SIG-M5 (cell line): ENCODE measurements at places on chromosomes 2 and 18.

- no peak for DNase-seq
Observed at GRCh38 chr2:2579814-2580213, 248.7 kb upstream of the MYT1L start.

GRCh38 chr18:62730941-62731340, 15.6 kb downstream of the PHLPP1 start:
- DNase-seq: no peak

- no peak for DNase-seq
Observed at GRCh38 chr2:3427272-3427671, 47.8 kb downstream of the TRAPPC12 start.

DNA sequence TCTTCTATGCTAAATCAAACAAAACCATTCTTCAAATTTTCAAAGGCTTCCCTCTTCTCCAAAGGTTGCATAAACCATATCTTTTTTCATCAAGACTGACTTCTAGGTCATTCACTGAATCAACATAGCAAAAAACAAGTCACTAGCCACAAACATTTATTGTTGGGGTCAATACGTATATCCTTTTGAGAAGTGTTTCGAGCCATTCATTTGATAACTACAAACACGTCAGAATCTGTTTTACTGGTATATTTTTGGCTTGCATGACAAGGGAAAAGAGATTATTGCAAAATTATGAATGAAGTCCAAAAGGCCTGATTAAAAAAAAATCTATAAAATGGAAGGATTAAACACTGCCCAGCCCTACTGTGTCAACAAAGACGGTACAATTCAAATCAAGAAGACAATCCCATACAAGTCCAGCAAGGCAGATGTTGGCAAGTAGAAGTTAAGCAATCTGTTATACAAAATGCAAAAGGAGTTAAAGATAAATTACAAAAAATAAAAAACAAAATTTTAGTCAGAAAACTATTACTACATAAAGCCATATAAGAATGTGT, 222.4 kb downstream of the SRBD1 start:
- no peak for DNase-seq

DNA sequence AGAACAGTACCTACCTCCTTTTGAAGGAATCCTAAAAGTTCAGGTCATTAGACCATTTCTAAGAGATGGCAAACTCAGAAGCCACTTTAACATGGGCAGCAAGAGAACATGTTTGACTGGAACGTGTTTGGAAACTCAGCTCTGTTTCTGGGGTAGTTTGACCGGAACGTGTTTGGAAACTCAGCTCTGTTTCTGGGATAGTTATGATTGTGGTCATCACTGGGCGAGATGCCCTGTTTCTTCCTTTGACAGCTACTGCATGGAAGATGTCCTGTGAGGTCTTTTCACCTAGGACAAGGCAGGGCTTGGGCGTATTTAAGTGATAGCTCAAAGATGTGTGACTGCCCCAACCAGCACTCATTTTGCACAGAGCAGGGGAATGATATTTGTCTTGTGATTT, 19.9 kb upstream of the SERPINB13 start:
- DNase-seq: no peak

GRCh38 chr2:183248866-183249567, 124.8 kb downstream of the NUP35 start:
- no peak for DNase-seq

DNA sequence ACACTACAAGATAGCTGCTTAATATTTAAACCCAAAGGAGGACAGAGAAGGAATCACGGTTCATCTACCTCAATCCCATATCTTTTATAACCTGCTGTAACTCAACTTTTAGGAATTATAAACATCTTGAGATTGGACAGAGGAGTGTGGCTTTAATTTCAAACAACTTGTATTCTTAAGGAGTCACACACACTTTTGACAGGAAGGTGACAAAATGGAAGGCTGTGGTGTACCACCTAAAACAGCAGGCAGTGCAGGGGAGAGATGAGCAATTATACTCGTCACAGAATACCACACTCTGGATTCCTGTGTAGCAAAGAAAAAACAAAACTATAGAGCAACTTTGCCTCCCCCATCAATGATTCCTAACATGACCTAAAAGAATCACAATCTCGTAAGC, 194.8 kb downstream of the ZEB2 start:
- no peak for DNase-seq

- no peak for DNase-seq
Observed at GRCh38 chr2:42317486-42317885, 43.5 kb downstream of the COX7A2L start.

GRCh38 chr2:173834141-173834540, 131.0 kb downstream of the SP3 start:
- DNase-seq: no peak

GRCh38 chr2:106257135-106257534, 63.0 kb upstream of the UXS1 start:
- no peak for DNase-seq

DNA sequence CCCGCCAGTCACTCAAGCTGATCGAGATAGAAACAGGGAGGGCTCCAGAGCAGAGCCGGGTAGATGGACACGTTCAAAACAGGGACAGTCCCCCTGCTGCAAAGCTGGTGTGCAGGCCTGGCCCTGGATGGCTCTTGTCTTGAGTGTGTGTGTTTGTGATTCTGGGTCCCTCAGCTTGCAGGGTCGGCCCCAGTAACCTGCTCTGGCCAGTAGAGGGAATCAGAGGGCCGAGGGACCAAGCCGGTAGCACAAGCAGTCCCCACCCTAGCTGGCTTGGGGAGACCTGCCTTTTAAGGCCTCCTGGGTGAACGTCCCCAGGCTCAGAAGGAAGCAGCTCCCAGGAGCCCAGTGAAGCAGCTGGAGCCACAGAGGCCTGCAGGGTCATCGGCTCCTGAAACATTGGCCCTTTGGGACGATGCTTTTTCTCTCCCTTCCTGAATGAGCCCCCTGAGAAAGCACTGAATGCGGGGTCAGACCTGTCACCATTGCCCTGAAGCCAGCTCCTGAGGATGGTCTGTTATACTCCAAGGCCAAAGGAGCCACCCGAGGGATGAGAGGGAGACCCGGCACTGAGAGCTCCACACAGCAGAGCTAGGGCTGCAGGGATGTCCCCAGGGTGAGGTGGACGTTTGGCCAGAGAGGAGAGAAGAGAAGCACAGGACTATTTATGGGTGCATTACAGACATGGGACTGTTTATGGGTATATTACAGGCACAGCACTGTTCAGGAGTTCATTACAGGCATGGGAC, 15.4 kb upstream of the MLPH start:
- no peak for DNase-seq

GRCh38 chr2:15142069-15142689, 419.0 kb downstream of the NBAS start:
- DNase-seq: no peak

DNA sequence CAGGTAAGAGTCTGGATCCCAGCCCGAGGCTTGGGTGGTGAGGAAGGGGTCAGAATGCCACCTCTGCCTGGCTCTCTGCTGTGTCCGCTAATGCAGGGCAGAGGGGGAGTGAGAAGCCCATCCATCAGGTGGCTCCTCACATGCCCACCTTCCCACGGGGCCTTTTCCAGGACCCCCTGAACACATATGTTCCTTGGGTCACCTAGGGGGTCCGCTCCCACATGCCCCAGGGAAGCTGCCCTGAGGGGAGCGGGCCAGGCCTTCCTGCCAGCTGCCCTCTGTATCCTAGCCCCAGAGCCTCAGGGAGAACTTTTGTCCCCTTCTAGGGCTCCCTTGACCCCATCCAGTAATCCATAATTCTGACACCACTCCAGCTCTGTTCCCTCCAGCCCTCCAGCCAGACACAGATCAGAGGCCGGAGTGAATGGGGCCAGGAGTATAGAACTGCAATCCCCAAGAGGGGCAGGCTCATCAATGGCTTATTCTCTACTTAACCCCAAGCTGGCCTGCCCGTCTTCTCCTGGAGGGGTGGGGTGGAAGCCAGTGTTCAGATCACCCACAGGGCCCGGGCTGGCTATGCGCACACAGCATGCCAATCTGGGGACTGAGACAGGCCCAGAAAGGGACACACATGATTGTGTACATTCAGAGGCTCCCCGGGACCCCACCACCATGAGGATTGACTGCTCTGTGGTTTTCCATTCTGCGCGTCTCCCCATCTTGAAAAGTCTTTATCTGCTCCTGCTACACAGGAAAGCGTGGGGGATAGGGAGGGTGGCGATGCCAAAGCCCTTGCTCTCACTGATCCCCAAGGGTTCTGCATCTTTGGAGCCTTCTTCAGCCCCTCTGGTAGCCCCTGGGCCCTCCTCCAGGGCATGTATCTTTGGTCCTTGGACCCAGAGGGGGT, 1.1 kb downstream of the EMILIN1 start:
- DNase-seq: no peak

GRCh38 chr2:111662771-111663470, 221.1 kb downstream of the ANAPC1 start:
- no peak for DNase-seq

DNA sequence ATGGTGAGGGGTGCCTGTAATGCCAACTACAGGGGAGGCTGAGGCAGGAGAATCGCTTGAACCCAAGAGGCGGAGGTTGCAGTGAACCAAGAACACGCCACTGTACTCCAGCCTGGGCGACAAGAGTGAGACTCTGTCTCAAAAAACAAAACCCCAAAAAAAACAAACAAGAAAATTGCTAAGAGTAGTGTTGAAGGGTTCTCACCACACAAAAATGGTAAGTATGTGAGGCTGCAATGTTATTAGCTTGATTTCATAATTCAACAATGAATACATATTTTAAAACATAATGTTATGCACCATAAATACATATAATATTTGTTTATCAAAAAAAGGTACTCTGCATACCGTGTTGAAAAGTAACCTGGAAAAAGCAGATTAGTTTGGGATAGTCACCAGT, 45.8 kb downstream of the PSMG2 start:
- no peak for DNase-seq

DNA sequence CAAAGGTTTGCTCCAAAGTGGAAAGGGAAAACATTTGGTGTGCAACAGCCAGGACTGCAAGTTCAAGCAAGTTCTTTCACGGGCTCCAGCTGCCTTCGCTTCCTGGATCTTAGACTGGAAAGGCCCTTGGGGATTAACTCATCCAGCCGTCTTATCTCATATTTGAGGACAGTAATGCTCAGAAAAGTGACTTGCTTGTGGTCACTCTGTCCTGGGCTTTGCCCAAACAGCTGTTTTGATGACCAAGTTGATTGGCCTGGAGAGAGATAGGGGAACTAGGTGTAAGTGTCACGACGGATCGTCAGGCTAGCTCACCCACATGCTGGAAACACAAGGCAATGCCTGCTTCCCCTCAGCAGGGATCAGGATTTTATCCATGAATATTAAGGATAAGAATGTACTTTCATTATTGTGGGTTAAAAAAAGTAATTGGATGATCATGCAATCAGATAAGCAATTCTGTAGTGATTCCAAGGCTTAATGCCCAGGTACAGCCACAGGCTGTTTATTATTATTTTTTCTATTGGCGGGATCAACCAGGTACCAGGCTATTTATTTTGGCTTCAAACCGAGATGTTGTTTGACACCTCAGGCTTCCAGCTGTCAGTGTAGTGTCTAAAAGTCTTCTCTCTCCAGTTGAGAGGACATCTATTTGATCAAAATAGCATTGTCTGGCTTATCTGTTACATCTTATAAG, 162.5 kb upstream of the EPAS1 start:
- no peak for DNase-seq

DNA sequence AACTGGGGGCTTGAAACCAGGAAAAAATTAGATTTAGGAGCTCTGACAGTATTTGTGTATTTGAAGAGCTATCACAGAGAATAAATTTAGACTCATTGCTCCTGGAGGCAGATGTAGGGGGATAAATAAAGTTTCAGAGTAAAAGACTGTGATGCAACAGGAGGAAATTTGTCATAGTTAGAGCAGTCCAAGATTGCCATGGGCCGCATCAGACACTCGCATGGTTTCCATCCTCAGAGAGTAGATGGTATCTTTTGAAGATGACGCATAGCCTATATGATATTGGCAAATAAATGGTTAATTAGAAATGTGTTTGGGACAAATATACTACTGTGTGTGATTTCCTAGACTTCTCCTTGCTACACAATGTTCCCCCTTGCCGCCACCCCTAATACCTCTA, 170.5 kb downstream of the FTCDNL1 start:
- DNase-seq: no peak

DNA sequence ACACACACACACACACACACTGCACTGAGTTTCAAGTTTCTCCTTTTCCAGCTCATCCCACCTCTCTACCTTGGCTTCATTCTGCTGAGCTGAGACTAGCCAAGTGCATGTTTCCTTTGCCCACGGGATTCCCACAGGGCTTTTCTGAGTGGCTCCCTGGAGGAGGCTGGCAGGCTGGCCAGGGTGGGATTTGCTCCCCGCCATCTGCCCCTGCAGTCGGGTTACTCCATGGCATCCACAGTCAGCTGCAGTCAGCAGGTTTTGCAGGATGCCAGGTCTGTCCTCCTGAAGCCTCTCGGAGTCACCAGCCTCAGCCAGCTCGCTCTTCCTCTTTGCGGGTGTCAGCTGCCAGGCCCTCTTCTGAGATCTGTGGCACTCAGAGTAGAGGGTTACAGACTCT, 783.7 kb upstream of the SOX11 start:
- no peak for DNase-seq

GRCh38 chr2:36059691-36060090, 295.9 kb upstream of the CRIM1 start:
- peak; percentile 4 for DNase-seq

GRCh38 chr2:200050921-200051610, 95.7 kb downstream of the MAIP1 start:
- no peak for DNase-seq

DNA sequence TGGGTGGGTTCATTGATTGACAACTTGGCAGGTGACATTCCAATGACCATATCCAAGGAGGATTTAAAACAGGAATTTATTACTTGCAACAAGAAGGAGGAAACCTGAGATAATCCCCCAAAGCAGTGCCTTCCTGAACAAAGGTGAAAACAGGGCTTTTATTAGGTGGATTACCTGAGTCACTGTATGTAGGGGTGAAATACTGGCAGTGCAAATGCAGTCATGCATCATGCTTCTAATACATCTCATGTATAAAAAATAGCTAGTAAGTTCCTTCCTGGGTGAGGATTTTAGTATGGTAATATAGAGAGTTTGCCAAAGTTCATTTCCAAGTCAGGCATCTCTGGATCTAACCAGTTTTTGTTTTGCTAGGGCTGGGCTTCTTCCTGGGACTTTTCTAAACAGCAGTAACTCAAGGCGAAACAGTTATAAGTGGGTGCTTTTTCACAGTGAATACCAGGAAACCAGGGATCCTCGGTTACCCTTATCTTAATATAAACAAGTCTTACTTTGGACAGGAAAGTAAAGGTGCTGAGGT, 583.4 kb upstream of the LRRTM1 start:
- no peak for DNase-seq
